Stimulated activated CD4-positive, alpha-beta T cell treated with anti-CD3 and anti-CD28 coated beads, Interleukin-4, amount 100 ng/mL, for 4 hours (primary cell): ENCODE measurements at places on chromosomes 16 and 17.

GRCh38 chr17:2700030-2700490 is 11.5 kb downstream of the CLUH start:
- no peak for DNase-seq

- no peak for DNase-seq
Observed at GRCh38 chr17:19769946-19770652, 22.0 kb upstream of the ALDH3A1 start.

DNA sequence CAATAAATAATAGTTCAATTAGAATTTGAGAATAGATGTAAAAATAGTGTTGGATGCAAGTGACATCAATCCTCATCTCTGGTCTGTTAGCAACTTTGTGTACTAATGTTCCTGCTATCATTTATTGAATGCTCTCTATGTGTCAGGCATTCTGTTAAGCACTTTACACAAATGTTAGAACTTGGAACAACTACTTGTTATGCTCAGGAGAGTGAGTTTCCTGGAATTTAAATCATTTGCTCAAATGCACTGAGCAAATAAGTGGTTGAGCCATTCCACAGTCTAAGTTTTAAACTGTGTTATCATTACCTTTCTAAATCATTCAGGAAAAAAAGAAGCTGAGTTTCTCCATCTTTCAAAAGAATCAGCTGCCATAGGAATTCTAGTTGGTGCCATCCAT is 1327.3 kb upstream of the GOT2 start:
- DNase-seq = no peak

DNA sequence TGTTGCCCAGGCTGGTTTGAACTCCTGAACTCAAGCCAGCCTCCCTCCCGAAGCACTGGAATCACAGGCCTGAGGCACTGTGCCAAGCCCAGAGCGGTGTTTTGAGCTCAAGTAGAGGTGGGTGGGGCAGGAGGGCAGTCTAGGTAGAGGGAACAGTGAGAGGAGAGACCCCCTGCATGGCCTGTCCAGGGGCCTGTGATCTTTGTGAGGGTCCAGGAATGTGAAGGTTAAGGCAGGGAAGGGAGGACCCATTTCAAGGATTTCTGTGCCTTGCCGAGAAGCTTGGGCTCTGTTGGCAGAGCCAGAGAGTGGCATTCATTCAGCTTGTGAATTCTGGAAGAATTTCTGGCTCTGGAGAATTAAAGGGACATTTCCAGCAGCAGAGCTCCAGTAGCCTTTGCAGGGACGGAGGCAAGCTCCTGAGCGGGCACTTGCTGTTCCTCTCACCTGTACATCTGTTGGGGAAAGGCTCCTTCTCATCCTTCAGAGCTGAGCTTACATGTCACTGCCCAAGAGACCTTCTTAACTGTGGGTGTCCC is 2.7 kb downstream of the WWOX start:
- DNase-seq = no peak

GRCh38 chr16:30065943-30066760 is 592 bp downstream of the ALDOA start:
- DNase-seq = peak; percentile 41

DNA sequence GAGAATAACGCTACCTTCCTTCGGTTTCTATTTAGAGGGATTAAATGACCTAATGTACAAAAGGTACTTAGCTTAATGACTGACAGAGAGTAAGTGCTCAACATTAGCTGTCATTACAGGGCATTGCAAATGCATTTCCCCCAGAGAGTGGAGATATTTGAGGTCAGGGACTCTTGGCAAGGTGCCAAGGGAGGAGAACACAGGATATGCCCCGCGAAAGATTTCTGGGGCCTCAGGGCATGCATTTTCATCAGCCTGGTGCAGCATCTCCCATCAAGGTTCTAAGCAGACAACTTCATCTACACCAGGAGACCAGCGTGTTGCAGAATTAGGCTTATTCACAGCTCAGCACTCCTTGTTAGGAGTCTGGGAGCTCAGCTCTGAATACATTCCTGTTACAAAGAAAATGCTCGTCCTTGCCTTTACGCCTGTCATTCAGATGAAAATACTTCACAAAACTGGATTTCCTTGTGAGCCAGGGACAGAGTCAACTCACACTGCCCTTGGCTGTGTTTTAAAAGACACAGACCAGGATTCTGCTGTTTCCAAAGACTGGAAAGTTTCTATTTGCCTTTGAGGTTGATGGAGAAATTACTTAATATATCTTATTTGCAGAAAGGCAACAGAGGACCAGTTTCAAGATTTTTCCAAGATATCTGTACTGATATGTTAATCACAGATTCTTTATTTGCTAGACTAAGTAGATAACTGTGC is 108.2 kb downstream of the VAT1L start:
- DNase-seq = no peak

DNA sequence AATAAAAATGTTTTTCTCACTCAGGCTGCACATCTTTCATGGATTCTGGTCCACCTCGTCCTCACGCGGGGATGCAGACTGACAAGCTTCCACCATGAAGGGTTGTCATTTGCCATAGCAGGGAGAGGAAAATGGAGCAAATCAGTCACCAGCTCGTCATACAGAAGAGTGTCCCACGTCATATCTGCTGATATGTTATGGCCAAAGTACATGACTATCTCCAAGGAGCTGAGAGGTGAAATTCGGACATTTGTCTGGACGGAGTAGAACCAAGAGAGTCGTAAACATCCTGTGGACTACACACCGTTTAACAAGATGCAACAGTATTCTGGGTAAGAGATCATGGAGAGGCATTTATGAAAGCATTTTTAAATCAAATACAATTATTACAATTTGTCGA is 75.3 kb upstream of the MYOCD start:
- DNase-seq = no peak

- no peak for DNase-seq
Observed at GRCh38 chr17:19345067-19345460, 17.5 kb downstream of the B9D1 start.

- no peak for DNase-seq
Observed at GRCh38 chr17:55294042-55294751, 29.4 kb downstream of the HLF start.

- DNase-seq = no peak
Observed at GRCh38 chr16:67445913-67446907, 15.3 kb downstream of the HSD11B2 start.

DNA sequence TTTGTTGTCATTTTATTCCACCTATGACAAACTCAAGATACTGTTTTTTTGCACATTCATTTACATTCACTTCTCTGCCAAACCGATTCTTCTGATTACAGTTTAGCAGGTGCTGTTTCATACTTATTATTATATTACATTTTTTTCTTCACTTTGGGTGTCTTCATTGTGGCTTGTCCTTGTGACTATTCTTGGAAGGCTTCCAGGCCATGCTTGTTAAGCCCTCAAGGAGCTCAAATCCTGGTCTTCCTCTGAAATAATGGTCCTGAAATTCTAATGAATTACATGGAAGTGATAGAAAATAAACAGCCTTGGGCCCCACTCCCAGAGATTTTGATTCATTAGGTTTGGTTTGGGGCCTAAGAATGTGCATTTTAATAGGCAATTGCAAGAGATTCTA is 1.4 kb downstream of the KRTAP2-4 start:
- DNase-seq = no peak

DNA sequence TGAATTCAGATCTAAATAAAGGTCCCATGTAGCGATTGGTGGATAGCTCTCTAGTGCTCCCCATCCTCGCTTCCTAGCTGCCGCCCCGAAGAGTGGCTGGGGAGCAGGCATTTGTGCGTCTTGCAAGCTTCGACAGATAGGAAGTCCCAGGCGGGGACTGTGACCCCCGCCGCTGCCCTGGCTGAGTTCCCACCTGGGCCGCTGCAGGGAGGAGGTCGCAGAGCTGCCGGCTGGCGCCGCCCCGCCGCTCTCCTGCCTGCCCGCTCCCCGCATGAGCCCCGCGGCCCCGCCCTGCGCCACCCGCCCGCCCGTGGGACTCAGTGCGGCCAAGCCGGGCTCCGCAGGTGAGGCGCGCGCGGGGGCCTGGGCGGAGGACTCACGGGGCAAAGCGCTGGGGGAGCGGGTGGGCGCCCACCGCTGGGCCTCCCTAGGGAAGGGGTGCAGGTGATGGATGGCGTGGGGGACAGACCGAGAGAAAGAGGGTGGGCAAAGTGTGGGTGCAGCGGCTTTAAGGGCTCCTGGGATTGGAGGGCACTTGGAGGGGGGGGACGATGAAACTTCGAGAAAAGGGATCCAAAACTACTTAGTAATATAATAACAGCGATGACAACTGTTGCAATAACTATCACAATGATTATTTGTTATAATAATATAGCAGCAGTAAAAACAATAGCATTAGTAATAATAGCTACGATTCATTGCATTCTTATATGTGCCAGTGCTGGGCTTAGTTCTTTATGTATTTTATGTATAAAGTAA is at the start of gene OTOA:
TSS of gene OTOA (plus strand) at position 80 of the 759 bp plus-strand sequence. CDS start 14,547 bp downstream, outside the sequence.
- DNase-seq = peak; percentile 26

DNA sequence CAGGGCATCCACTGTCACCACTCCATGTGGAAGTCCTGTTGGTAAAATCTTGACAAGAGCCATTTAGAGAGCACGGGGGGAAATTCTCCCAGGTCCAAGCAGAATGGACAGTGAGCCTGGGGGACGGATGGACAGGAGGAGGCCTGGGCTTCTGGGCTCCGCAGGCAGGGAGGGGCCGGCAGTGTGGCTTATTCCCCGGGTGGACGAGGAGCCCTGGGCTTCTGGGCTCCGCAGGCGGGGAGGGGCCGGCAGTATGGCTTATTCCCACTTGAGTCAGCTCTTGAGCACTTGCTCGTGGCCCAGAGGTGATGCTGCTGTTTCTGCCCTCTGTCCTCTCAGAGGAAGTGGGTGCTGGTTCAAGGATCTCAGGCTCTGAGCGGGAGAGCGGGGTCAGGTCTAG is 22.2 kb upstream of the RPL13 start:
- DNase-seq = no peak

- no peak for DNase-seq
Observed at GRCh38 chr16:2213817-2214718, 572 bp downstream of the PGP start.

DNA sequence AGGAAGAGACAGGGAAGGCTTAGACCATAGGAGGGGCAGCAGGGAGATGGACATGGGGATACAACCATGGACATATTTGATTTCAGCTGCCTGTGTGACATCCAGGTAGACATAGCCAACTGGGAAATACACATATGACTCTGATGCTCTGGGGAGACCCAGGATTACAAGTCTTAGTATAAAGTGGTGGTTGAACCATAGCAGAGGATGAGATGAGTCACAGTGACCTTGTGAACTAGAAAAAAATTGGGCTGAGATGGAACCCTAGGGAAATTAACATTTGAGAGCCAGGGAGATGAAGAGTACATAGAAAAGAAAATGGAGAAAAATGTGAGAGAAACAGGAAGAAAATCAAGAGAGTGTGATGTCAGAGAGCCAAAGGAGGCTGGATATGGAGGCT is 10.2 kb downstream of the MARCHF10 start:
- no peak for DNase-seq
